ENCODE measurements at places on chromosomes 4 and X. TPM values are rescaled to one million over a fixed set of nuclear protein-coding genes. Genes with fewer than 3 reads are reported as not detected.
A peak's percentile ranks its signal among the peaks of the same experiment; 100 is the strongest.

- no peak overlapping the region for H3K27ac ChIP-seq
- no peaks in the 10 kb centered on the region for H3K27me3 ChIP-seq
- no peak for DNase-seq
- peaks cover 10% of the 10 kb centered on the region for H3K36me3 ChIP-seq
- H3K4me1 ChIP-seq = peaks cover 5% of the 10 kb centered on the region
These were observed 147.0 kb downstream of the PDGFC start for GRCh38 chr4:156824451-156825060.

DNA sequence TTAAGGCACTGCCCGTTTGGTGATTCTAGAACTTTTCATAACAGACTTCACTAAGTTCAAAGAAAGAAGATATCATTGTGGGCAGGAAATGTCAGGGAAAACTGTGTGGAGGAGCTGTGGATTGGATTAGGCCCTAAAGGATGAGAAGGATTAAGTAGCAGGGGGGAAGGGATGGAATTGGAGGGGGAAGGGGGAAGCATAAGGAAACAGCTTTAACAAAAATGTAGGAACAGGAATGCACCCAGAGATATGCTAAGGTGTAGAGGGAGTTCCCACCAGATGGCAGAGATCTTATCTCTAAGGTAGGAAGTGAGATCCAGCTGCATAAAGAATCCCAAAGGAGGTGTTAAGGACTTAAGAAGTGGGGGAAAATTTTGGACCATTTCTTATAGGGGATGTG is 114.5 kb downstream of the LARP7 start:
- H3K36me3 ChIP-seq = no peaks in the 10 kb centered on the region
- DNase-seq = no peak
- H3K4me1 ChIP-seq = peaks cover 25% of the 10 kb centered on the region
- H3K27ac ChIP-seq = peak overlapping the region; percentile 30
- H3K27me3 ChIP-seq = no peaks in the 10 kb centered on the region

DNA sequence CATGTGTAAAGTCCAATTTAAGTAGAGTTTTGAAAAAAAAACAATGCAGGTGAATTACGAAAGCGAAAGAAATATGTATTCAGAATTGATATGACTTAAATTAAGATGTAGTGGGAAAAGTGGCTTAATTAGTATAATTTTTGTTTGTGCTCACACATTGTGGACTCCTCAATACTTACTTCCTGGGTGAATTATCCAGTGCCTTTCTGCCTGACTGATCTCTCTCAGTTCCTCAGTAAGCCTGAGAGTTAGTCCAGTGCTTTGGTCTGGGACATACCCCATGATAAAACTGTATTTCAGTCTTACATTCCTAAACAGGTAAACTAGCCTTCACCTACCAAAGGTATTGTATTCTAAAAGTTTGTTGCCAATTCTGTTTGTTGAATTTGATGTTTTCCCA is 8.4 kb downstream of the PGAM4 start:
- no peak overlapping the region for H3K4me3 ChIP-seq
- H3K27ac ChIP-seq = no peak overlapping the region
- DNase-seq = no peak
- H3K4me1 ChIP-seq = no peaks in the 10 kb centered on the region

Gene SSX4
- not detected for total RNA-seq

DNA sequence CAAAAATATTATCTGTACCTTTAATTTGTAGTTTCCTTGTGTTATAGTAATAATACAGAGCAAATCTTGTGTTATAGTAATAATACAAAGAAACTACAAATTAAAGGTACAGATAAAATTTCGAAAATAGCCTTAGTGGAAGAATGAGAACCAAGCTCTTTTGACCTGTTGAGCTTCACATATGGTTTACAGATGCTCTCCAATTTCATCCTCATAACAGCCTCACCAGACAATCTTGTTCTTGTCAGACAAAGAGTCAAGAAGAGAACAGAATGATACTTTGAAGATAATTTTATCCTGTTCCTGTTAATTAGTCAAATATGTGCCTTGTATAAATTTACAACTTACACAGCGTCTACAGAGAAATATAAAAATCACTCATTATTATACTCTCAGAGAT is 12.8 kb downstream of the ATXN3L start:
- H3K4me3 ChIP-seq = no peak overlapping the region
- no peaks in the 10 kb centered on the region for H3K36me3 ChIP-seq
- peaks cover 2% of the 10 kb centered on the region for H3K4me1 ChIP-seq
- no peak overlapping the region for H3K27ac ChIP-seq

DNA sequence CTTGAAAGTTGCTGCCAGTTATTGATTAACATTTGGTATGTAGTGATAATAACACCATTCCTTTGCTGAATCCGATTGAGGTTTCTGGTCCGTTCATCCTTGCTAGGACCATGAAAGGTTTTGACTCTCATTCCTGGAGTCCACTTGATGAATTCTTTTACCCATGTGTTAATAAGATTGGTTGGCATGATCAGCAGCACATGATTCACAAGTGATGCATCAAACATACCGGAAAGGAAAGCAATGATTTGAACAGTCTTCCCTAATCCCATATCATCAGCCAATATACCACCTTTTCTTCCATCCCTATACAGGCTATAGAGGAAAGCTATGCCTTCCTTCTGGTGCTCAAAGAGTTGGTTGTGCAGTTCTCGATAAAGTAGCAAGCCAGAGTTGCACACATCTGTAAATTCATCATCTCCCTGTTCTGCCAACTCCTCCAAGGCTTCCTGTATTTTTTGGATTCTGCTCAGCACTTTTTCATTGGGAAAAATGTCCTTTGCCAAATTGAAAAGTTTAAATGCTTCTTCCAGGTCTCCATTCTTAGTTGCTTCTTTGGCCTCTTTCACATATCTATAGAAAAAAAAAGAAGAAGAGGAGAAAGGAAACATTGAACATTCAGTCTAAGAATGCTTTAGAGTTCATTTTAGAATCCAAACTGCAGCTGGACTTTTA is 26.7 kb downstream of the PIN4 start:
- no peak for DNase-seq
- no peak overlapping the region for H3K4me3 ChIP-seq
- H3K36me3 ChIP-seq = peaks cover 33% of the 10 kb centered on the region
- no peak overlapping the region for H3K27ac ChIP-seq
- H3K27me3 ChIP-seq = no peaks in the 10 kb centered on the region

GRCh38 chr4:151568966-151569365 is 160.0 kb downstream of the FHIP1A start:
- H3K4me3 ChIP-seq = no peak overlapping the region
- H3K36me3 ChIP-seq = no peaks in the 10 kb centered on the region
- DNase-seq = no peak
- H3K4me1 ChIP-seq = peaks cover 16% of the 10 kb centered on the region
- H3K27ac ChIP-seq = no peak overlapping the region

DNA sequence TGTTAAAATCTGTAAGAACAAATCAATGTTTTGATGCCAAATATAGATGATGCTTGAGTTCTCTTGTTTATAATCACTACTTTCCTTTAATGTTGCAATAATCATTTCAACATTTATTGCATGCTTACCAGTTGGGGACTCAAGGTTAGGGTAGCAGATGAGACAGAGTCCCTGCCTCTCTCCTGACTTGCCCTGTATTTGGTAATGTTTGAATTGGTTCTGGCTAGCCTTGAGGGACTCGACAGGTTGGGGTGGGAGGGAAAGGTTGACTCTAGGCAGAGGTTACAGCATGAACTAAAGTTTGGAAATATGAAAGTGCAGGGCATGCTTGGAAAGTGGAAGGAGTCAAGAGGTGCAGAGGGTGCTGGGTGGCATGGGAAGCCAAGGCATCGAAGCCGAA is 2.0 kb downstream of the SEC24B start:
- peaks cover 2% of the 10 kb centered on the region for H3K36me3 ChIP-seq
- H3K27ac ChIP-seq = peak overlapping the region; percentile 95
- peaks cover 62% of the 10 kb centered on the region for H3K4me1 ChIP-seq
- DNase-seq = no peak
- H3K27me3 ChIP-seq = no peaks in the 10 kb centered on the region

DNA sequence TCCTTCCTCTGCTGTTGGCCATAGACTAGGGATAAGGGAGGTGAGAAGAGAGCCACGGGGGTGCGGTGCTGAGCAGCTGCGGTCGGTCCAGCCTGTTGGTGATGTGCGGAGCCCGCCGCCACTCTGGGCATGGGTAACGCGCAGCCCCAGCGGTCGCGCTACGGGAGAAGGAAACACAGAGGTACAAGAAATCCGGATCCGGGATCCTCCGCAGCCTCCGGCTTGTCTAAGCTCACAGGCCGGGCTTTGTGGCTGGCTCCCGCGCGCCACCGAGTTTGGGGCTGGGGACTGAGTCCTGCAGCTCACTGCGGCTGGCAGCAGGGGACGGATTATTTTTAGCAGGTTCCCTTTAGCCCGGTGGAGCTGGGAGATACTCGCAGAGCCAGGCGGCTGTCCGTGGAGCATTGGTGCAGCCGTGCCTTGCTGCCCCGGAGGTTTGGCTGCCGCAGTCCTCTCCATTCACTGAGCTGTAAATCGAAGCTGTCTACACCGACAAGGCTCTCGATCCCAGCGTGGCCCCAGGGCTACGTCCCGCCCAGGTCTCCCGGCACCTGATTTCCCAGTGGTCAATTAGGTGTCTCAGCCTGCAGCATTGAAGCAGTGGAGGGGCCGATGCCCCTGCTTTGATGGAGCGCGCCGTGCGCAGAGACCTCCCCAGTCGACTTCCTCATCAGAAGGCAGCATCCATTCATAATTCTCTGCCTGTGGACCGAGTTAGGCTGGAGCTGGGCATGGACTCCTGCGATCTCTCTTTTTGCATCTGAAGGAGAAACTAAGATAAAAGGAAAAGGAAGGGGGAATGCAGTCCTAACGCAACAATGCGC is 81.9 kb upstream of the SCML1 start:
- peaks cover 13% of the 10 kb centered on the region for H3K4me1 ChIP-seq
- H3K36me3 ChIP-seq = no peaks in the 10 kb centered on the region
- peaks cover 85% of the 10 kb centered on the region for H3K27me3 ChIP-seq
- DNase-seq = no peak
- peak overlapping the region; percentile 67 for H3K4me3 ChIP-seq

Gene MAGEC3
- total RNA-seq = 0.16 TPM

Gene POF1B
- 1.5 TPM for total RNA-seq

- DNase-seq = no peak
- peaks cover 5% of the 10 kb centered on the region for H3K36me3 ChIP-seq
- no peaks in the 10 kb centered on the region for H3K27me3 ChIP-seq
- peak overlapping the region; percentile 28 for H3K4me3 ChIP-seq
These were observed 106.0 kb upstream of the PLAC1 start for GRCh38 chrX:134764202-134764785.

DNA sequence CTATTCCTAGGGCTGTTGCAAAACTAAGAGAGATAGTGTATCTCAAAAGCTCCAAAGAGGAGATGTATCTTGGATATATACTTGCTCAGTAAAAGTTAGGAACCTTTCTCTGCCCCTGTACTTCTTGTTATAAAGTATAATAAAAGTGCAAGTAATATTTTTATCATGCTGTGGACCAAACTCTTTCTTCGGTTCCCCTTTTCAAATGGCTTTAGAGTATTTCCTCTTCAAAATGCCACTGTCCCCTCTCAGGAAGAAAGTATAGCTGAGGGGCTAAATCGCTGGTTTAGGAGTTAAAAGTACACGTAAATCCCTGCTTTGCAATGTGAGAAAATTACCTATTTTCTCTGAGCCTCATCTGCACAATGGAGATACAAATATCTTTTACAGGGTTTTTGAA is 169.1 kb upstream of the FTHL17 start:
- H3K27ac ChIP-seq = no peak overlapping the region
- no peaks in the 10 kb centered on the region for H3K4me1 ChIP-seq
- H3K36me3 ChIP-seq = peaks cover 4% of the 10 kb centered on the region
- H3K4me3 ChIP-seq = no peak overlapping the region

Gene UGT2A1
- total RNA-seq = not detected

GRCh38 chr4:35102066-35102465 is 1142.2 kb downstream of the ARAP2 start:
- H3K36me3 ChIP-seq = no peaks in the 10 kb centered on the region
- DNase-seq = no peak

Gene PDLIM3
- total RNA-seq = 9.2 TPM

- no peaks in the 10 kb centered on the region for H3K36me3 ChIP-seq
- no peak overlapping the region for H3K4me3 ChIP-seq
- no peaks in the 10 kb centered on the region for H3K4me1 ChIP-seq
These were observed 984.1 kb upstream of the GRID2 start for GRCh38 chr4:91319556-91320268.

DNA sequence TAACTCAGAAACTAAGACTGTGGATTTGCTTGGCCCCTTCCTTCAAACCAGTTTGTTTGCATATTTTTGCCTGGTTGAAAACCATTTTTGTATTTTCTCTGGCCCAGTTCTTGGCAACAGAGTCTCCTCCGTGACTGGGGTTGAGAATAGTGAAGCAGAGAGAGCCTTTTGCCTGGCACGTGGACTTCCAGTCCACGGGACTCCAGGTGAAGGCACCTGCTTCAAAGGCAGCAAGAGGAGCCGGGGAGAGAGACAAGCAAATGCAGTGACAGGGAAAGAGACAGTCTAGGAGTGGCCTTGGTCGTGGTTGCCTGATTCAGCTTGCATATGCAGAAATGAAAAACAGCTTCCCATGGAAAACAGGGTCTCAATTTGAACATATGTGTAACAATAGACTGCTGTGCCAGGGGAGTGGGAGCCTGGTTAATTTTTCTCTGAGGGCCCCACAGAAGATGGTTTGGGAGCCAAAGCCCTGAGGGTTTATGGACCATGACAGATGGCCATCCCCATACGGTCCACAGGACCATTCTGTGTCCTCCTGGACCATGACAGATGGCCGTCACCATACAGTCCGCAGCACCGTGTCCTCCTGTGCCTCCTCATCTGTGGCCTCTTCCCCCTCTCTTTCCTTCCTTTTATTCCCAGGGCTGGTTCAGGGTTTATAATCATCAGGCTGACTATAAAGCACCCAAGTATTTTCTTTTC is 272.2 kb upstream of the RASGEF1B start:
- no peak overlapping the region for H3K4me3 ChIP-seq
- no peaks in the 10 kb centered on the region for H3K36me3 ChIP-seq
- H3K27ac ChIP-seq = no peak overlapping the region
- no peak for DNase-seq

DNA sequence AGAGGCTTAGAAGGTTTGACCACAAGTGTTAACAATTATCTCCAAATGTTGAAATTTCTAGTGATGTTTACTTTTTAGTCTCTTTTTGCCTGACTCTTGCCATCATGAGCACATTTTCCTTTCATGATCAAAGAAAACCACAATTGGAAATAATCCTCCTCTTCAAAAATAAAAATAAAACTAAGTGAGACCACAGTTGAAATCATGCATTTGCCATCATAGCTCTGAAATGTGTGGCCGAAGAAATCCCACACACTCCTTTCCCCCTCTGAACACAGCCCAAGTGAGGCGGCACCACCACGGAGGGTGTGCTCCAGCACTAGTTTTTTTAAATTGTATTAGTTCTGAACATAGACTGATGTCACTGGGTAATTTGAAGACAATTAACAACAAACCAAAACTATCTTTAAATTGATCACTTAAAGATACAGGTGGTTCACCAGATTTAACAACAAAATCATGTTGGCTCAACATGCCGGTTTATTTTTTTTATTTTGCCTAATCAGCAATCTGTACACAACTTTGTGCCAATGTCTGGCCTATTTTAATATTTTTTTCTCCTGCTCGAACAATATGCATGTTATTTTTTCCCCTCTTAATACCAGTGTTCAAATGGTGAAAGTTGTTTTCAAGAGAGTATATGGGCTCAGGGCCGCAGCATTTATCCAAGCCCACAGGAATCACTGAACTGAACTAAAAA is 17.6 kb downstream of the APBB2 start:
- no peak for DNase-seq
- peak overlapping the region; percentile 37 for H3K27ac ChIP-seq
- peaks cover 4% of the 10 kb centered on the region for H3K36me3 ChIP-seq
- peaks cover 24% of the 10 kb centered on the region for H3K4me1 ChIP-seq
- no peak overlapping the region for H3K4me3 ChIP-seq

GRCh38 chrX:83004012-83004411 is 504.1 kb upstream of the POU3F4 start:
- H3K27me3 ChIP-seq = no peaks in the 10 kb centered on the region
- no peaks in the 10 kb centered on the region for H3K4me1 ChIP-seq
- no peak overlapping the region for H3K4me3 ChIP-seq
- no peaks in the 10 kb centered on the region for H3K36me3 ChIP-seq
- no peak for DNase-seq

Gene IL2
- not detected for total RNA-seq

Measured in mesothelial cell of epicardium (in vitro differentiated cells).